ENCODE measurements at places on chromosomes 5 and 9.

- DNase-seq, result no peak
Measured at GRCh38 chr5:83375049-83375745, 96.3 kb upstream of the VCAN start.

DNA sequence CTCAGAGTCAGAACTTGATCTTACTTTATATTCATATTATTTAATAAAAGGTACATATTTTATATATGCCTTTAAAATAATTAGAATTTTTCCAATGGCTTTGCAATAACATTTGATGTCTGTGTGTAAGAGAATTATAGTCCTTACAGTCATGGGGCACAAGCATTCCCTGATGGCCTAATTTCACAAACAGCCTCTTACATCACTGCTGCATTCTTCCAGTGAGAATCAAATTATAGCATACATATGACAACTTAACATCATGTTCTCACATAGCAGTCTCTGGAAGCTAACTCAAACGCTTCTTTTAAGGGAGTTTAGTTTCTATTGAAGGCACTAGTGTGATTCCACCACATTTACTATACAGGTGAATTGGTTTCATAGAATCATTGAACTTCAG lies 15.3 kb upstream of the PRUNE2 start:
- no peak for DNase-seq

DNA sequence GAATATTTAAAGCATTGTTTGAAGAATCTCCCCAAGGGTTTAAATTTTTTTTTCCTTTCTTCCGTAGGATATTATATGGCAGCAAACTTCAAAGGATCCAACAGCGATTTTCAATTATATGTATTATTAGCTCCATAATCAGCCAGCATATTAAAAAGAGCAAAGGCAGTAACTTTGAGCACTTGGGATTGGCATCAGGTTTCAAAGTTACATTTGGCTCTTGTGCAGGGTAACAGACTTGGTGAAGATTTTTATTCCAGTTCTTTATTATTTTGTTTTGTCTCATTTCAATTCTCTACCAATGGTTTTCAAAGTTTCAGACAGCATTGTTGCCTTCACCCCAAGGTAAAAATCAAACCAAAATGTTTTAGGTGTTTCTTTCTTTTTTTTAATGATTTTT lies 116.7 kb upstream of the ZNF366 start:
- no peak for DNase-seq

DNA sequence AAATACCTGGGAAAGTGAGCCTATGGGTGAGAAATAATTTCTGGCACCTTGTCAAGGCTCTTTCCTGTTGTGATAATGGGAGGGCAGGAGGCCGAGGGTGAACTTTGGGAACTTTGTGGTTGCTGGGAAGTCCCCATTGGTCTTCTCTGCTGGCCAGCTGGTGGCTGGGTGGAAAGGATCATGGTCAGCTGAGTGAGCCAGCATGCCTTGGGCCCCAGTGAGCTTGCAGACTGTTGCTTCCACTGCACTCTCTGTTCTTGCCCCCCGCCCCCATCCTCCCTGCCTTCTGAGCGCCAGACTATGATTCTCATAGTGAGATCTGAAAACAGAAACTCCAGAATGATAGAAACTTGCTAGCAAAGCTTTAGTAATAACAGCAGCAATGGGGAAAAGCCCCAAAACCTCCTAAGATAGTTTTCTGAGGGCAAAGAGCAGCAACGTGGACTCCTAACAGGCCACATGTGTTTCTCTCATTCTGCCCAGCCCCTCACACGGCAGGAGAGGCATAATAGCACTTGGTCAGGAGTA lies 139.2 kb upstream of the SMARCA2 start:
- peak; percentile 67 for DNase-seq

DNA sequence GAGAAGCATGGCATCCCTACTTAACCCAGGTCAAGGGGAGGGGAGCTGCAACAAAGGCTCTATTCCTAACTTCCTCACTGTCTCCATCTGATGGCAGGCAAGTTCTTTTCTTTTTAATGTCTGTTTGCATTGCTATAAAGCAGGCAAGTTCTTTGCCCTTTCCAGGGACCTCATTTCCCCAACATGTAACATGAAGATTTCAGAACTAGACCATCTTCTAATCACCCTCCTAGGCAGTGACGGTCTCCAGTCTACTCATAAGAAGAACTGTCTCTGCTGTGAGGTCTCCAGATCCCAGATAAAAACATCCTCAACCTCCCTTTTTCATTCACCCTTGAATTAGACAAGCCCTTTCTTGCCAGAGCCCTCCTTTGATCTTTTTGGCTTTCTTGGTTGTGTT lies 42.1 kb downstream of the PPP1R2B start:
- no peak for DNase-seq

DNA sequence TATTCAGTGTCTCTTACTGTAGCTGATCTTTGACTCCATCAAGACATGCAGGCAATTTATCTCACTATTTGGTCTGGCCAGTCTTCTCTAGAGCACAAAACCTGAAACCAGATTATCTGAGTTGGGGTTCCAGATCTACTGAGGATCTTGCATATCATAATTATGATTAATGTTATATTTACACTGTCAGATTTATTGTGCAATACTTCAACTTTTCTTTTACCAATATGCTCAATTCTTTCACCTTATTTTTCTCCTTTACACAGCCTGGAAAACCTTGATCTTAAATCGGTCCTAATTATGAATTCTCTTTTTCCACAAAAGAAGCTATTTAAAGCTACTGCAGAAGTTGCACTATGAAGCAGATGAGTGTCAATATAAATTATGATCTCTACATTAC lies 140.1 kb downstream of the ST8SIA4 start:
- no peak for DNase-seq

- no peak for DNase-seq
Measured at GRCh38 chr9:18575686-18576085, 101.7 kb downstream of the ADAMTSL1 start.

GRCh38 chr5:121805911-121806310 lies 45.8 kb upstream of the FTMT start:
- DNase-seq, result no peak

DNA sequence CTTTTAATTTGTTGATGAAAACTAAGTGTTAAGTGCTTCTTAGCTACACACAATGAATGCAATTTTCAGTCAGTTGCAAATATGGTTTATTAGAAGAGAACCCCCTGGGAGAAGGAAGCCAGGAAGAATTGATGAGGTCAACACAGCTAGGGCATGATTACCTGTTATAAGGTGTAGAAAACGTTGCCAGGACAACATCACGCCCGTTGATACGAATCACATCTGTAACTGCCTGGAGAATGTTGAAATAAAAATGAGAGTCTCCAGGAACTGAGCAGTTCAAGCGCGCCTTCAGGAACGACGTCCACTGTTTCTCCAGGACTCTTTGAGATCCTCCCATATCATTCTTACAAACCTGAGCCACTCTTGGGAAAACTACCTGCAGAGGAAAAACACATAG lies 88.0 kb downstream of the SEMA6A start:
- DNase-seq, result no peak

- no peak for DNase-seq
Measured at GRCh38 chr5:175576591-175576990, 81.3 kb upstream of the HRH2 start.

DNA sequence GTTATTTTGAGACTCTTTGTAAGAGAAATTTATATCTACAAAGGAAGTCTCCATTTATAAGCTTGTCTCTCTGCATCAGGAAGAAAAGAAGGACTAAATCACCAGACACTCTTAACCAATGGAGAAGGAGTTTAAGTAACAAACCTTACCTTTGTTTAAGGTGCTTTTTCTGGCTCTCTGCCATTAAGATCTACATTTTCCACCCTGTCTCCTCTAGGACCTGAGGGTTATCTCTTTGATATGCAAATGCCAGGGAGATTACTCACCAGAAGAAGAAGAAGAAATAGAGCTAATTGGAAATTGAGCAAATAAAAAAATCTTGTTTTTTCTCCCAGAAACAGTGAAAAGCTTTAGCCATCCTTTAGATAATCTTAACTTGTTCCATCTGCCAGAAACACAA lies 60.9 kb downstream of the CDKN2A start:
- no peak for DNase-seq

GRCh38 chr5:117013280-117013877 lies 438.8 kb upstream of the SEMA6A start:
- no peak for DNase-seq

DNA sequence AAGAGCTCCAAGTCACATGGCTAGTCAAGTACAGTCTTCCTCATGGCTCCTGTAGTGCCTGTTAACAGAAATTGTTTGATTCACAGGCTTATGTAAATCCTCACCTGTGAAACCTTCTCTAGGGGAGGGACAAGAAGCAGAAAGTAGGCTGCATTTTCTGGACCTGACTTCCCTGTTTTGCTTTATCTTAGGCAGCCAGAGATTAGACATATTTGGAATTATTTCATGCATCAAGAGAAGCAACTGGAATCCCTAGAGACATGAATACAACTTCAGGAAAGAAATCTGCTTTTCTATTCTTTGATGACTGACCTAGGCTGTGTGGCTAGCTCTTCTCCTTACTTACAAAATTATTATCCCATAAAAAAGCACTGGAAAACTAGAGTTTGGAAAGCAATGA lies 52.3 kb downstream of the CAST start:
- DNase-seq, result no peak

DNA sequence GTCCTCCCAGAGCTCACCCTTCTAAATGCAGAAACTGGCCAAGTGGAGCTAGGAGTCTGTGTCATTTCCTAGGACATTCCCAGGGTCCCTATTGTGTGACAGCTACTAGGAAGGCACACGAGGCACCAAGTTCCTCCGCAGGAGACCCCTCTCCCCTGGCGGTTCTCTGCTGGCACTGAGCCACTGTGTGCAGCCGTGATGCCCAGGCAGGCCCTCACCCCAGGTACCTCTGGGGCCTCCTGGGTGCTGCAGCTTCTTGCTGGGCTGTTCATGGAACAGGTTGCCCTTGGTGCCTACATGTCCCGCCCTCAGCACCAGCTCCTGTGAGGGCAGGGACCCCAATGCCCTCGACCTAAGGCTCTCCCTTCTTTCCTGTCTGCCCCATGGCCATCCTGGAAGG lies 23.1 kb downstream of the MED10 start:
- DNase-seq, result no peak

DNA sequence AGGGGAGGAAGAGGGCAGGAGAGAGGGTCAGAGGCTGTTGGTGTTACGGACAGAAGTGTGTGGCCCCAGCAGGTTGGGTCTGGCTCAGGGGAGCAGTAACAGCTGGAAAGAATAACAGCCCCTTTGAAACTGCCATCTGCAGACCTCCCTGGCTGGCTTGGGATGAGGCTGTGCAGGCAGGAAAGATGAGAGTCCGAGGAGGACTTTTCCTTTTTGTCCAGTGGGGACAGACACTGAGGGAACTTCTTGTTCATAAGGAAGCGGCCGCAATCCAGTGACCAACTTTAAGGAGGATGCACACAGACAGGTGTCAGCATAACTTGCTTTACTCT lies 14.8 kb upstream of the PLEKHG4B start:
- no peak for DNase-seq

- DNase-seq, result peak; percentile 75
Measured at GRCh38 chr9:130128251-130128650, 44.0 kb upstream of the NCS1 start.

Measured in activated naive CD8-positive, alpha-beta T cell treated with anti-CD3 and anti-CD28 coated beads, Interleukin-2, amount 50 U/mL, for 24 hours (primary cell).